Fibroblast of lung (primary cell): ENCODE measurements at places on chromosomes 16 and 17.

DNA sequence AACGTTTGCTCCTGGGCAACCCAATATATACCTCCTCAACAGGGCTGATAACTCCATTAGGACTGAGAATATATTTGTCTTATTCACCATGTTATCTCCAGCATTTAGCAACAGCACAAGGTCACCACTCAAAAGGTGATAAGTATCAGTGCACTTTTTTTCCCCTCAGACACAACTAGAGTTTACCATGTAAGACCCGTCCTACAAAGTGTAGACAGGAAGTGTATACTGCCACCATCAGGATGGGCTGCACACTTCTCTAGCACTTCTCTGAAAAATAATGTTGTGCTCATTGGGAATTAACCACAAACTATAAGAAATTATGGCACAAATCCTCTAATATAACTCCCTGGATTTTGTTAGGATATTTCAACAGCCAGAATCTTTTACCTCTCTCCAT is 5.7 kb upstream of the VAT1L start:
- no peaks in the 10 kb centered on the region for H3K27me3 ChIP-seq
- no peak for DNase-seq
- H3K27ac ChIP-seq = no peak overlapping the region
- peaks cover 2% of the 10 kb centered on the region for H3K4me1 ChIP-seq

DNA sequence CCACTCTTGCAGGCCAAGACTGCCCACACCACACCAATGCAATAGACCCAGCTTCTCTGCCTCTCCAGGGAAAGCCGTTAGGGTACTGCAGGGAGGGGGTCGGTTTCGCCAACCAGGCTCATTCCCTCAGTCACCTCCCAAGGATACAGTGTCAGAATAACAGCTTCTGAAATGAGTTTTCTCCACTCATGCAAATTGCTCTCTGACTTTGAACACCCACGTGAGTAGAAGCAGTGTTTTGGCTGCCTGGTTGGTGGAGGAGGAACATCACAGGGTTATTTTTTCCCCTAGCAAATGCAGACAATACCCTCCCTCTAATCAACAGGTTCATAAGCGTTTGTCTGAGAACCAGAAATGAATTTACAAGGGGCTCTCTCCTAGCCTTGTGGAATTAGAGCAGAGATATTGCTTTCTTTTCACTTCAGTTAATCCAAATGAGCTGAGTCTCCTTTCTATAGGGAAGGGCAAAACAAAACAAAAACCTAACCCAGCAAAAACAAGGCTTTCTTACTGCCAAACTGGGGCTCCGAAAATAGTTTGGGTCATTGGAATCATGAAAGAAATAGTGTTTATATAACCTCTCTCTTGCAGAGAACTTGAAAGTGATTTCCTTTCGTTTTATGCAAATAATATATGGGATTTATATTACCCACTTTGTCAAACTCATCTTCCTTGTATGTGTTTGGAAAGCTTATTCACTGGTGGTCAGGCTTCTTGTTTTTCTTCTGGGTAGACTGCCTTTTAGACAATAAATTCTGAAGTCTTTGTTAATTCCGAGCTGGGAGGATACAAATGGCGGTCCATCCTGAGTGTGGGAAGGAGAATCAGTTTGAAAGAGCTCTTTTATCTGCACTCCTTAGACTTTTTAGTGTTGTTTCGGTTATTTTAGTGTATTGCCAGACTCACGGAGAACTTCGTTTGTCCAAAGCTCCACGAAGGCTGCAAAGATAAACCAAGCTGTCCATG is 229.9 kb downstream of the MSI2 start:
- H3K27ac ChIP-seq = no peak overlapping the region
- DNase-seq = peak; percentile 57

DNA sequence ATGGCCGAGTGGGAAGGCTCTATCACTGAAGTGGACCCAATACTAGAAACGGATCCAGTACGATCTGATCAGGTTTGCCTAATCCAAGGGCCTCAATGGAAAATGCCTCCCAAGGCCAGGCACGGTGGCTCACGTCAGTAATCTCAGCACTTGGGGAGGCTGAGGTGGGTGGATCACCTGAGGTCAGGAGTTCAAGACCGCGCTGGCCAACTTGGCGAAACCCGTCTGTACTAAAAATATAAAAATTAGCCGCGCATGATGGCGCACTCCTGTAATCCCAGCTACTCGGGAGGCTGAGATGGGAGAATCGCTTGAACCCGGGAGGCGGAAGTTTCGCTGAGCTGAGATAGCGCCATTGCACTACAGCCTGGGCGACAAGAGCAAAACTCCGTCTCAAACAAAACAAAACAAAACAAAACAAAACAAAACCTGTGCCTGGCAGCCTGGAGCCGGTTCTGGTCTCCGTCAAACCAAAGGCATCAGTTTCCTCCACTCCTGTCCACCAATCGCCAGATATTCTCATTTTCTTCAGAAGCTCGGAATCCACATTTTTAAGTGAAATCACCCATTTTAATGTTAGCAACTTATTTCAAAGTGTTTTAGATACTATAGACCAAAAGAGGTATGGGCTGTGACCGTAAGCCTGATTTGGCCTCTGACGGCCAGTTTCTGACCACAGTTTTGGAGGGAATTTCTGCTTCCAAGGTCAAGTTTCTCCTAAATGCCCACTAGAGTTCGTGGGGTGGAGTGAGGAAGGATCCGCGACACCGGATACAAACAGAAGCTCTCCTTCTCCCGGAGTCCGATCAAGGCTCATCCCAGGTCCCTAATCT is 664 bp downstream of the NQO1 start:
- no peaks in the 10 kb centered on the region for H3K27me3 ChIP-seq
- peak overlapping the region; percentile 91 for H3K27ac ChIP-seq
- H3K4me1 ChIP-seq = peaks cover 2% of the 10 kb centered on the region
- DNase-seq = no peak
- peaks cover 2% of the 10 kb centered on the region for H3K36me3 ChIP-seq

DNA sequence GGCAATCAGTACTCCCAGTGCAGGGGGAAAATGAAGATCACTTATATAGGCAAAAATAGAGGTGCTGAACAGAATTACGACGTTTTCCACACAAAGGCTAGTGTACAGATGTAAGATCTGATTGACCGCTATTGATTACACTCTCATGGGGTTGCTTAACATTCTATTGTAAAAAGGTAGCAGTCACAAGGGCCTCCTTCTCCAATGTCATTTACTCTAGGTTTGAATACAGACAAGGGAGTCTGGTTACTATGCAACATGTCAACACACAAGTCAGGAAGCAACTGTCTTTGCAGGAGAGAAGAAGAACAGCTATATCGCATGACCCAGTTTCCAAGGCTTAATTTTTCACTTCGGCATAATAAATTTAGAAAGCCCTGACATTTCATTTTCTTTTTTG is 7.9 kb downstream of the KRT37 start:
- no peaks in the 10 kb centered on the region for H3K36me3 ChIP-seq
- no peak overlapping the region for H3K4me3 ChIP-seq
- no peaks in the 10 kb centered on the region for H3K27me3 ChIP-seq
- peaks cover 7% of the 10 kb centered on the region for H3K4me1 ChIP-seq
- H3K27ac ChIP-seq = peak overlapping the region; percentile 10

DNA sequence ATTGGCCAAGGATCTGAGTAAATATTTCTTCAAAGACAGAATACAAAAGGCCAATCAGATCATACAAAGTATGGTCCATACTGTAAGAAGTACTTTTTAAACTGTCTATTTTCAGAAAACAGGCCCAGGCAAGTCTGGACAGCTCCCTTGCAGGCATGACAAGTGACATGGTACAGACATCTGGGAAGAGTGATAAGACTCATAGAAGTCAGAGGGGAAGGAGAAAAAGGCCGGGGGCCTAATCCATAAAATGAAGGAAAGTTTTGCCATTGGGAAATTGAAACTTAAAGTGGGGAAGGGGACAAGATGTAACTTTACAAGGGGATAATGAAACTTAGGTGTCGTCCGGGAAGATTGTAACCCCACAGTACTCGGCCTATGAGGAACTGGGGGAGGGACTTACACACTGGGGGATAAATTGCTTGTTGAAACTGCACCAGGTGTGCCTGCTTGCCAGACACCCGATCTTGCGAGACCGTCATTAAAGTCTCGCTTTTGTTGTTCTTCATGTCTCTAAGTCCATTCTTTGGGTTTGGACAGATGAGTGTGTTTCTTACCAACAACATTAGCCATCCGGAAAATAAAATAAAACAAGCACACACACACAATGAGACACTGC is 684.0 kb downstream of the CDH11 start:
- H3K4me1 ChIP-seq = peaks cover 4% of the 10 kb centered on the region
- H3K36me3 ChIP-seq = no peaks in the 10 kb centered on the region
- H3K27me3 ChIP-seq = no peaks in the 10 kb centered on the region
- H3K4me3 ChIP-seq = no peak overlapping the region

DNA sequence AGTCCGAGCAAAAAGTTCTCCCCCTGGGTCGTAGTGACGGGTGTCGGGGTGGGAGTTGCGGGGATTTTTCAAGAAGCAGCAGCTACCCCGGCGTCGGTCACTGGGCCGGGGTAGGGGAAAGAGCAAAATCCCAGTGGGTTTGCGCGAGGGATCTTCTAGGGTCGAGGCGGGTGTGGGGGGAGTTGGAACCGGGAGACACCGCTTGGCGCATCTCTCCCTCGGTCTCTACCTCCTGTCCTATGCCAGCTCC is 2.3 kb upstream of the UBTF start:
- no peak for DNase-seq
- H3K4me3 ChIP-seq = peak overlapping the region; percentile 92
- H3K36me3 ChIP-seq = no peaks in the 10 kb centered on the region
- peak overlapping the region; percentile 79 for H3K27ac ChIP-seq
- no peaks in the 10 kb centered on the region for H3K27me3 ChIP-seq
- H3K4me1 ChIP-seq = peaks cover 20% of the 10 kb centered on the region

- no peak overlapping the region for H3K27ac ChIP-seq
- no peaks in the 10 kb centered on the region for H3K36me3 ChIP-seq
- DNase-seq = no peak
- no peaks in the 10 kb centered on the region for H3K27me3 ChIP-seq
- no peak overlapping the region for H3K4me3 ChIP-seq
Observed at GRCh38 chr16:13959626-13960025, 39.7 kb downstream of the ERCC4 start.

DNA sequence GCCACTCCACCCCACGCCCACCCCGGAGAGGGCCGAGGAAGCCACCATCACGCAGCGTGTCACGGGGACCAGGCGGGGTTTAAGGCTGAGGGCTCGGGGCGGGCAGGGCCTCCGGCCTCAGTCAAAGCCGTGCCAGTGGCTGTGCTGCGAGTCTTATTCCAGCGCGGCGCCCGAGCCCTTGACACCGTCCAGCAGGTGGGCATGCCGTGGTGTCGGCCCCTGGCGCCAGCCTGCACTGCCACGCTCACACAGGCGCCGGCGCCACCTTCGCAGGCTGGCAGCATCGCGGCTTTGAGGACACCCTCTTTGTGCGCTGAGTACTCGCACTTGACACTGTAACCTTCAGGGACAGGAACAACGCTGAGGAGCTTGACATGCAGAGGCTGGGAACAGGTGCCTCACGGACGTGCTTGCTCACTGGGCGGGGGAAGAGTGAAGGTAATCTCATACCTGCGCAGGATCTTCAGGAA is 34.0 kb upstream of the ZNF629 start:
- H3K27me3 ChIP-seq = no peaks in the 10 kb centered on the region
- no peak overlapping the region for H3K27ac ChIP-seq
- no peak overlapping the region for H3K4me3 ChIP-seq
- no peaks in the 10 kb centered on the region for H3K36me3 ChIP-seq
- DNase-seq = no peak

DNA sequence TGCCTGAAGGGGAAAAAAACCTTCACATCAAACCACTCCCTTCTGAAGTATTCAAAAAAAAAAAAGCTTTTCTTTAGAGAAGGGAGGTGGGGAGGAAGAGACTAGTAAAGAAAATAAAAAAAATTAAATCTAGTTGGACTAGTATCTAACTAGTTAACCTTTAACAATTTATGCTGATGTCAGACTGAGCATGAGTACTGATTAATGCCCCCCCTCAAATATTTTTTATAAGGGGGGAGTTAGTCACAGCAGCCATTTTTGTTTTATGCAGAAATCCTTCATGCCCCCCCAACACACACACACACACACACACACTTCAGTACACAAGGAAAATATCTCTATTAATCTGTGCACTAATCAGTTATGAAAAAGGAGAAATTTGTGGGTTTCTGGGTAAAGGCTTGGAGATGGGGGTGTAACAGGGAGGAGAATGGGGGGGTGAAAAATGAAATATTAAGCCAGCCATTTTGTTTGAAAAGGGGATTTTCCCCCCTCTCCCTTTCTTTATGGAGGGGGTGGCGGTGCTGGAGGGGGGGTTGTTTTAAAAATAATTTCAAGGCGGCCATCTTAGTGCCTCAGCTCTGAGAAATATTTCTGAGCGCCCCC is 4.7 kb upstream of the CHD3 start:
- no peaks in the 10 kb centered on the region for H3K27me3 ChIP-seq
- peak overlapping the region; percentile 28 for H3K27ac ChIP-seq
- H3K36me3 ChIP-seq = peaks cover 2% of the 10 kb centered on the region
- peak; percentile 57 for DNase-seq
- H3K4me3 ChIP-seq = peak overlapping the region; percentile 72

DNA sequence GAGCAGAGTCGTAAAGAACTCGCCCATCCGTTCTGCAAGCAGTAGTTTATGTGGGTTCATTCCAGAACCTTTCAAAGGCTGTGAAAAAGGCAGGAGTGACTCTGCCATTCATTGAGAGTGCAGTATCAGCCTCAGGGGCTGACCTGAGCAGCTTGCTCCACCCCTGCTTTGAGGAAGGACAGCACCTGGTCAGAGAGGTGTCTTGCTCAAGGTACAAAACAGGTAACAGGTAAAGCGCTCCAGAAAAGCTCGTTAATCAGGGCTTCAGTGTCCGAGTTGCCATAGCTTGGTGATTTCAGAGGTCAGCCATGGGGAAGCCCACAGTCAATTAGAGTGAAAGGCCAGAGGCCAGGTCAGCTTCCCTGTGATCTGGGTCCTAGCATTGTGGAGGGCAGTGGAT is 251.1 kb downstream of the ABCC12 start:
- H3K4me1 ChIP-seq = no peaks in the 10 kb centered on the region
- H3K36me3 ChIP-seq = no peaks in the 10 kb centered on the region
- DNase-seq = no peak
- no peaks in the 10 kb centered on the region for H3K27me3 ChIP-seq
- no peak overlapping the region for H3K27ac ChIP-seq

GRCh38 chr17:33389504-33390135 is 96.5 kb upstream of the ASIC2 start:
- H3K27ac ChIP-seq = no peak overlapping the region
- H3K27me3 ChIP-seq = no peaks in the 10 kb centered on the region
- H3K36me3 ChIP-seq = no peaks in the 10 kb centered on the region
- no peak overlapping the region for H3K4me3 ChIP-seq
